ENCODE measurements at places on chromosomes 16 and 17.
A peak's percentile ranks its signal among the peaks of the same experiment; 100 is the strongest.

GRCh38 chr16:80274576-80275191, 266.1 kb upstream of the DYNLRB2 start:
- peak; percentile 24 for DNase-seq

GRCh38 chr17:64256913-64257807, 5.9 kb downstream of the TEX2 start:
- no peak for DNase-seq

- no peak for DNase-seq
Observed at GRCh38 chr17:67582673-67583081, 135.1 kb upstream of the NOL11 start.

DNA sequence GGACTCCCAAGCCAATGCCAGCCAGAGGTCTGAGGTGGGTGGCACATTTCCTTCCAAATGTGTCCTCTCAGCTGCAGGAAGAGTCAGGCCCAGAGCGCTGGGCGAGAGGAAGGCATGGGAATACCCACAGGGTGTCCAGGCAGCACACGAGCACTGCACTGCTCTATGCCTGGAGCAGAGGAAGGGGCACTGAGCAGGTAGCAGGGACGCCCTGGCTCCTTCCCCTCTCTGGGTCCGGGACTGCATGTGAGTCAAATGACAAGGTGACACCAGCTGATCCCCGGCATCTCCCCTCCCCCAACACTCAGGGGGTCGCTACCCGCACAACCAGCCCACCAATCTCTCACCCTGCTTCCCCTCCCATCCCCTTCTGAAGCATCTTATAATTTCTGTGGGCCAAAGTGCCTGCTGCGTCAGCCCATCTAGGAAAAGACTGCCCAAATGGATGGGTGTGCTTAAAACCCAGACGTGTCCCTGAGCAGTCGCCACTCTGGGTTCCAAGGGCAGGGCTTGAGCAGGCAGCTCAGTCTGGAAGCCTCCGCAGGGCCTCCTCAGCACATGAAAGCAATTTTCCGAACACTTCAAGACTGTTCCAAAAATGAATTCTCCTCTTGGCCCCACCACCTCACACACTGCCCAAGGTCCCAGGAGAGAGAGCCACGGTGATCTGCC, 12.0 kb upstream of the BCAR1 start:
- DNase-seq, result no peak

DNA sequence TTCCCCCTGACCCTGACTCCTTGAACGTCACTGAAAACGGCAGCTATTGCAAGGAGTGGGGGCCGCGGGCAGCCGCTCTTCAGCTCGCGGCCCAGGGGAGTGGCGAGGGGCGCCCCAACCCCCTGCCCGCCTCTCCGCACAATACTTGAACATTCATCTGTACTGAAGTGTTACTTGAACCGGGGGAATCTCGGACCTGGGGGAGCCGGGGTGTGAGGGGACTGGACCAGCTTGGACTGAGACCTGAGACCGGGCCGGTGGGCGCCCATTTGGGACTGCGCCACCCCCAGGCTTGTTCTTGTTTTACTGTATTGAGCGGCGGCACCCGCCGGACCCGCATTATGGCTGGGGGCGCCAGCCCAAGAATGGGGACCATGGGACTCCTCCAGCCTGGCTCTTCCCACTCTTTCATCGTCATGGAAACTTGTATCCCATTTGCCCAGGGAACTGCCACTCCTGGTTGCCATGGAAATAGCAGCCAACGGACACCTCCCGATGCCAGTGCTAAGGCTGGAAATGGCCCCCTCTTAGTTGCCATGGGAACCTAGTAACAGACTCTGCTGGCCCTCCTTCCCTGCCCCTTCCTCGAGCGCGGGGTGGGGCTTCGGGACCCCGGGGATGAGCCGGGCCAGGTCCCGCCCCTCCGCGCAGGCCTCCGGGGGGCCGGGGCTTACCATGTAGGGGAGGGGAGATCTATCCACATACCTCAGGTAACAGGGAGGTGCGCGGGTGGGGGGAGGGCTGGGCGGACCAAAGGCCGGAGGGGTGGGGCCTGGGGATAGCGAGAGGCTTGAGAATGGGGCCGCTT, 805 bp upstream of the ORAI3 start:
- peak; percentile 94 for DNase-seq

DNA sequence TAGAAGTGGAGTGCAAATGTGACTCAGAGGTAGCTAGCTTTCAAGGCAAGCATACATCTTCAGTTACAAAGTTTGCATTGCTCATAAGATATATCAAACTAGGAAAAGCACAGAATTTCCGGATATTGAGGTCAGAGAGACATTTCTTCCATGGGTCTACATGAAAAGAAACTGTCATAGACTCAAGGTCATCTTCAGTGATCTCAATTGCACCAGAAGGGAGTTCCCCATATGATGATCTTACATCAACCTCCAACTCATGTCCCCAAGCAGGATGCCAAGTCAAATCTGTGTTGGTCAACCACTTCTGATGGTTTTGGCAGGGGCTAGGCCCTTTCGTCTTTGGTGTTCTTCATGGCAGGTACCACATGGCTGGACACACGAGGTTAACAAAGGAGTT, 459.9 kb upstream of the MAF start:
- no peak for DNase-seq

- DNase-seq, result no peak
Observed at GRCh38 chr16:56679078-56679730, 3.1 kb upstream of the MT1X start.

DNA sequence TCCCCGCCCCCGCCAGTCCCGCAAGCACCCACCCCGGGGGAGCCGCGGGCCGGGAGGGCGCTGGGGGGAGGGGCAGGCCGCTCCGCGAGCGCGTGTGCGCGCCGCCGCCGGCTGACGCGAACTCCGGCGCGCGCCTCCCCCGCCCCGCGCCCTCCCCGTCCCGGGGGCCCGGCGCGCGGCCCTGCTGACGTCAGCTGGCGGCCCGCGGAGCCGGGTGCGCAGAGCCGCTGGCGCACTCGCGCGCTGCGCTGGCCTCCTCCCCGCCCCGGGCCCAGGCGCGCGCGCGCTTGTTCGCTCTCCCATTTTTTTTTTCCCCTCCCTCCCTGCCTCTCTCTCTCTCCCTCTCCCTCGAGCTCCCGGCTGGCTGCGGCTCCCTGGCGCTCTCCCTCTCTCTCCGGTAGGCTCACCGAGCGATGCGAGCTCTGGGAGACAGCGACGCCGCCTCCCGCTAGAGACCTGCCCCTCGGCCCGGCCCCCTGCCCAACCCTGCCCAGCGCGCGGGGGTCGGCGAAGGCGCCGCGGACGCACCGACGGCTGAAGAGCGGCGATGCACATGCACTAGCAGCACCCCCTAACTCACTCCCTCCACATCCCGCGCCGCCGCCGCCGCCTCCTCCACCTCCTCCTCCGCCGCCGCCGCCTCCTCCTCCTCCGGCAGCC, at the start of gene GNAO1:
Gene GNAO1 (plus strand): TSS at position 334 of the 660 bp plus-strand sequence. CDS start 747 bp downstream, outside the sequence.
- DNase-seq, result no peak

- peak; percentile 61 for DNase-seq
Observed at GRCh38 chr17:51275381-51275780, 15.0 kb downstream of the UTP18 start.

- DNase-seq, result no peak
Observed at GRCh38 chr17:33874617-33875060, 380.4 kb upstream of the CCL2 start.

DNA sequence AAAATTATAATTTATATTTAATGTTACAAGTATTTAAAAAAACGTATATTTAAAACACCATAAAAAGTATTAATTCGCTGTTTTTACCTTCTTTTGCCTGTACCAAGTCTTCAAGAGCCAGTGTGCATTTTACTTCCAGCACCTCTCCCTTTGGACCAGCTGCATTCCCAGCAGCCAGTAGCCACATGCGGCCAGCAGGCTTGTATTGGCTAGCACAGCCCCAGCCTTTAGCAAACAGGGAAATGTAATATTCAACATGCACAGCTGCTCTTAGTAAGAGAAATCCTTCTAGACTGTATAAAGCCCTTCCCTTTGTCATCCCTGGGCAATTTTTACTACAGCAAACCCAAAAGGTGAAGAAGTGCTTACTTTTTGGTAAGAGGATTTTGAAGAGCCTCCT, 6.6 kb downstream of the DHODH start:
- DNase-seq, result no peak

GRCh38 chr16:73234496-73234895, 186.6 kb upstream of the ZFHX3 start:
- no peak for DNase-seq
